ENCODE measurements at places on chromosomes 13 and 19.

GRCh38 chr13:114248011-114248410 lies 13.3 kb downstream of the CDC16 start:
- DNase-seq: no peak

DNA sequence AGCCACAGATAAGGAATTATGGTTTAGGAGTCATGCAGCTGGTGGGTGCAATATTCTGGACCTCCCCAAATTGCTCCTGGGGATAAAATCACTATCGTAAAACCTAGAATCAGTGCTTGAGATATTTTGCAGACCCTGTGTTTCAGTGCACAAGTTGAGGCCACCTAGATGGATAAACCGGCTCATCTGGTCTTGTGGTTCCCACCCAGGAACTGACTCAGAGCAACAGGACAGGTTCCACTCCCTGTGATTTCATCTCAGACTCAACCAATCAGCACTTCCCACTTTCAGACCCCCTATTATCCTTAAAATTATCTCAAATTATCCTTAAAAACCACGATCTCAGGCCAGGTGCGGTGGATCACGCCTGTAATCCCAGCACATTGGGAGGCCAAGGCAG lies 21.0 kb downstream of the FBXL12 start:
- DNase-seq: no peak

DNA sequence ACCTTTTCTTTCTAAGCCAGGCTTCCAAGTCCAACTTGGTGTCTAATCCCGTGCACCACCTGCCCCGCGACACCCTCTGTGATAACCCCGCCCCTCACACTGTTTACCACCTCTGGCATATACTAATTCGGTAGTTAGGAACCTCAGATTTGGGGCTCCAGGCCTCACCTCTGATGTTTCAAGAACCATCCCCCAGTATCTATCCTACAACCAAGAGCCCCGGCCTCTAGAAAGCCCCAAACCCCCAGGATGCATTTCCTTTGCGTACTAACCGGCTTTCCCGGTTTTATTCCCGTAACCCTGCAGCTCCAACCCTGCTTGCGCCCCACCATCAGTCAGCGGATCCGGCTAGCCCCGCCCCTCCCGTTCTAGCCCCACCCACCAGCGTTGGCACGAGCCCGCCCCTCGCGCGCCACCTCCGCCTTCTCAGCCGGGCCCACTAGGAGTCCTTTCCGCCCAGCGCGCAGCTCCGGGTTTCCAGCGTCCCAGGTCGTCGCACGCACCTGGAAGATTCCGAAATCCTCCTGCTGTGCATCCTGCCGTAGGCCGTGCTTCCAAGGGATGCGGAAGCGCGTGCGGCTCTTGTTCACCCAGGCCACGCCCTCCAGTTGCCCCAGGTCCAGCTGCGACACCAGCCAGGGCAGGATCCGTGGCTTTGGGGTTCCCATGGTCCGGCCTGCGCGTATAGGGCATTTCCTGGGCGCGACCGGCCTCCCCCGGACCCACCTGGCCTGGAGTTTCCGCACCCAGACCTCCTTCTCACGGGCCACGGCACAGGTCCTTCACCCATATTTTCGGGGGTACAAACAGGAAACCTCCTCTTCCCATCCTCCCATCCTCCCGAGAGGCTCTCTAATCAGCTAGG lies 1.3 kb downstream of the IRF3 start:
- DNase-seq: peak; percentile 35

- peak; percentile 48 for DNase-seq
Measured at GRCh38 chr19:13155472-13156359, 5.5 kb downstream of the IER2 start.

DNA sequence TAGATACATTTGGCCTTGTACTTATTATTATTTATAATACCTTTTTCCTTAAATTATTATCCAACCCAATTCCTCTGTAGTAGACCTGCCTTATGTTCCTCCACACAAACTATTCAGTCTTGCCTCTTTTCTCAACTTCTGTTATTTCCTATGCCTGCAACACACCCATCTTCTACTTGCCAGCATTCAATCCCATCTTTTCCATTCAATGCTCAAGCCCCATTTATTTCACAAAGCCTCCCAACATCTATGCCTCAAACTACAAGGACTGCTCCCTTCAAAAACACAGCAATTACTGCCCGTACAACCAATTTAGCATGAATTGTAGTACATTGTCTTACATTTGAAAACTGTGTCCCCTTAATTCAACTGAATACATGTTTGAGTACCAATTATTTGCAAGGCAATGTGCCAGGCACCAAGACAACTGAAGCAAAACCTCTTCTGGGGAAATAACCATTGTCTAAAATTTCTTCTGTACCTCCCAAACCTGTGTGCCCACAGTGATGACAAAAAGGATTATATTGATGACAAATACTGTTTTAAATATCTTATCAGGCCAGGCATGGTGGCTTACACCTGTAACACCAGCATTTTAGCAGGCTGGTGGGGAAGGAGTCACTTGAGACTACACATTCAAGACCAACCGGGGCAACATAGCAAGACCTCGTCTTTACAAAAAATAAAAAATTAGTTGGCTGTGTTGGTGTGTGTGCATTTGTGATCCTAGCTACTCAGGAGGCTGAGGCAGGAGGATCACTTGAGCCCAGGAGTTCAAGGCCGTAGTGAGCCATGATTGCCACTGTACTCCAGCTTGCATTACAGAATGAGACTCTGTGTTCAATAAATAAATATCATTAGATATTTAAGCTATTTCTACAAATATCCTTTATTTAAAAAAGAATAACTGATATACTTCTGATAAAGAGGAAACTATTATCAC lies 35.1 kb downstream of the ELF1 start:
- no peak for DNase-seq

GRCh38 chr13:99224021-99224420 lies 23.4 kb downstream of the UBAC2 start:
- DNase-seq: no peak

DNA sequence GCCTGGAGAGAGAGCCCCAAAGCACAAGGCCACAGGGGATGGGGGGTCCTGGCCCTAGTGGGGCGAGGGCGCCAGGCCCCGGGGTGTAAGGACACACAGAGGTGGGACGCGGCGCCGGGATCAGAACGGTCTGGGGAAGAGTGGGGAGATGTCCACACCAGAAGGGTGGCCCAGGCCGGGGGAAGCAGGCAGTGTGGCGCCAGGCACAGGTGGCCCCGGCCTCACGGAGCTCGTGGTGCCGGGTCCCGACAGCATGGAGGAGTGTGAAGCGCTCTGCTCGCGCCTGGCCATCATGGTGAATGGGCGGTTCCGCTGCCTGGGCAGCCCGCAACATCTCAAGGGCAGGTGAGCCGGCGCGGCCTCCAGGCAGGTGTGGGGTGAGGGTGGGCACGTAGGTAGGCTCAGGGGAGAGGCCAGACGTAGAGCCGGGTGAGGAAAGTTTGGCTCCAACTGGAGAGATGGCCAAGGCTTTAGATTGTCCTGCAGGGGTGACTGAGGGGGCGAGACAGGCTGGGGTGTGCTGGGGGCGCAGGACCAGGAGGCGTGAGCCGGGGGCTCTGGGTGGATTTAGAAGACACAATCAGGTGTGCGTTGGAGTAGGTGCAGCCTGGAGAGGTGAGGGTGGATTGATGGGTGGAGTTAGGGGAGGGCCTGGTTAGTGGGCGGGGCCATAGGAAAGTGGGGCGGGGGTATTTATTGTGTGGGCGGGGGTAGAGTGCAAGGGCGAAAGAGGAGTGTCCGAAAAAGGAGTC lies 2.9 kb upstream of the ARHGAP45 start:
- DNase-seq: no peak
